LoVo (cell line): ENCODE measurements at places on chromosomes 2 and 18.
A peak's percentile ranks its signal among the peaks of the same experiment; 100 is the strongest.

DNA sequence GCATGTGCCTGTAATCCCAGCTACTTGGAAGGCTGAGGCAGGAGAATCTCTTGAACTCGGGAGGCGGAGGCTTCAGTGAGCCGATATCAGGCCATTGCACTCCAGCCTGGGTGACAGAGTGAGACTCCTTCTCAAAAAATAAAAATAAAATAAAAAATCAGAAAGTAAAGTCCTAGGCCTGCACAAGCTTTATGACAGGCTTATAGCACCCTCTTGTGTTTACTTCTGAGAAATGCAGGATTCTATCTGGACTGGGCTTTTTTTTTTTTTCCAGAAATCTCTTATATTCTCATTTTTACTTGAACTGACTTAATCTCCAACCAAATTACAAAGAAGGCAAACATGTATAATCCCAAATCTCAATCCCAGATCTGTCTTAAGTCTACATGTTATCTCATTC, 26.1 kb upstream of the REG3G start:
- no peak for DNase-seq

GRCh38 chr2:42925742-42926433, 133.5 kb upstream of the HAAO start:
- DNase-seq, result no peak

DNA sequence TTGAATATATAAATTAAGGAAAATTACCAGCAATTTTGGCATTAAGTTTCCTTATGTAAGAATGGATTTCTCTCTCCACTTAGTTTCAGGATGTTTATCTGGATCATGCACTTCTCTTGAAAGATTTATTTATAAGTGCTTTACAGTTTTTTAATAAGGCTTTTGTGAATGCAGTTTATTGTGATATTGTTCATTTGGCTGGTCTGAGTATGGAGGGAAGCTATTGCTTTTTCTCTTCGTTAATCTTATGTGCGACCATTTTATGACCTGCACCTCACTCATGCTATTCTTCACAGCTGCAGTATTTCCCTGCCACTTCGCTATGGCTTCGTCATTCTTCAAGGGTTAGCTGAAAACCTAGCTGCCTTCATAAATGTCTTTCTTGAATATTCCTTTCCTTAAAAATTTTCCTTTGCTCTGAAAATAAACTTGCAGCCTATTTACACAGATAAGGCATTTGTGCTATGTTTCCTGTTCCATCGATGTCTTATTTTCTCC, 233.4 kb downstream of the SOCS6 start:
- no peak for DNase-seq

- DNase-seq, result no peak
Measured at GRCh38 chr18:8615397-8616027, 6.3 kb downstream of the RAB12 start.

GRCh38 chr2:96225016-96225533, 16.4 kb upstream of the STARD7 start:
- DNase-seq, result no peak

DNA sequence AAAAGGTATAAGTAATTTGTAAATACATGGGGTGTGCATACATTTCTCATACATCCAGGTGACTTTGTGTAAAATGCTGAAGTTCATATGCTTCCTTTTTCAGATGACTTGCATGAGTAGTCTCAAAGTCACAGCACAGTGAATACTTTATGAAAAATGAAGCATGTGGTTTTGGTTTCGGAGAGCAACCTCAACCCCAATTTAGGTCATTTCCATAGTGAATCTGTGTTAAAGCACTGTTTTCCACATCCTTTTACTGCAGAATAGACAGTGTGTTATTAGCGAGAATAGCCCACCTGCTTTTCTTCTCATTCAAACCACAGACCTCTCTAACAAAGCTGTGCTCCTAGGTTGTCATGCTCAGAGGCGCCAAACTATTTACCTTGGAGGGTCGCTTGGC, 204.4 kb upstream of the RASGRP3 start:
- DNase-seq, result no peak

DNA sequence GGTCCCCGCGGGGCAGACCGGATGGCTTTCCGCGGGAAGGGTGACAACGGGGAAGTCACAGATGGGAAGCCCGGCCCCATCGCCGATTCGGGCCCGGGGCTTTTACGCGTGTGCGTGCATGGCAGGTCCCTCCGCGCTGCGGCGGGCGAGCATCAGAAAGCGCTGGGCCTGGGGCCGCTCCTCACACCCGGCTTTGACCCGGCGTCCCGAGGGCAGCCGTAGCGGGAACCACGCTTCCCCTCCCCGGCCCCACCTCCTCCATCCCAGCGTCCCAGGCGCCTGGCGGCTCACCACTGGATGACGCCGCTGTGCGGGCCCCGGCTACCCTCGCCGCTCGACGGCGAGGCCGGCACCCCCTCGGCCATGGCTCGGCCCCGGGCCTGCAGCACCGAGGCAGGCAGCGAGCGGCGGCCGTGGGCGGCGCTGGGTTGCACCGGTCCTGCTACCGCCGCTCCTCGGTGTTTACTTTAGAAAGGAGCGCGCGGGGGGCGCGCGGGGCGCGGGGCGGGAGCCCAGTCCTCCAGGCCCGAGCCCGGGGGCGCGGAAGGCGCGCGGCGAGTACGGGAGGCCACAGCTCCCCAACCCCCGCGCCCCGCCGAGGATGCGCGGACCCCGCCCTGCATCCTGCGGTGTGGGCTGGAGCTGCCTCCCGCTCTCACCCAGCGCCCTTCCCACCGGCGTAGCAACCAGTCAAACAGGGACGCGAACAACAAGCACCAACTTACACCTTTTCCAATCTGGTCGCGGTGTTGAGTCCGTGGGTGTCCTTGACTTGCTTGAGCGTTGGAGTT, 806 bp downstream of the RFX8 start:
- no peak for DNase-seq

DNA sequence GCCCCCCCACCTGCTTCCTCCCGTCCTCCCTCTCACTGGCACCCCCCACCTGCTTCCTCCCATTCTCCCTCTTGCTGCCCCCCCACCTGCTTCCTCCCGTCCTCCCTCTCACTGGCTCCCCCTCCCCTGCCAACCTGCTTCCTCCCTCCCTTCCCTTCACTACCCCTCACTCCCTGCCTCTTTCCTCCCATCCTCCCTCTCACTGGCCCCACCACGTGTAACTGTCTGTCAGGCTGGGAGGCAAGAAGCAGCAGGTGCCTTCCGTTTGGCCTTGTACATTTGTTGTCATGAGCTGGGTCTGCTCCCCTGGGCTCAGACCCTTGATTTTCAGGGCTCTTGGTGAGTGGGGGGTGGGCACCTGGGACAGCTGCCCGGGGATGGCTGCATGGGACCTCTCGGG, 19.1 kb downstream of the RTP5 start:
- DNase-seq, result no peak

GRCh38 chr2:237603718-237604362, 13.3 kb upstream of the RAB17 start:
- DNase-seq, result no peak

GRCh38 chr18:35999925-36000324, 27.4 kb downstream of the RMP24 start:
- no peak for DNase-seq

- DNase-seq, result no peak
Measured at GRCh38 chr2:131113566-131114227, 8.6 kb downstream of the PLEKHB2 start.

GRCh38 chr2:217975626-217976025, 27.2 kb downstream of the TNS1 start:
- no peak for DNase-seq

DNA sequence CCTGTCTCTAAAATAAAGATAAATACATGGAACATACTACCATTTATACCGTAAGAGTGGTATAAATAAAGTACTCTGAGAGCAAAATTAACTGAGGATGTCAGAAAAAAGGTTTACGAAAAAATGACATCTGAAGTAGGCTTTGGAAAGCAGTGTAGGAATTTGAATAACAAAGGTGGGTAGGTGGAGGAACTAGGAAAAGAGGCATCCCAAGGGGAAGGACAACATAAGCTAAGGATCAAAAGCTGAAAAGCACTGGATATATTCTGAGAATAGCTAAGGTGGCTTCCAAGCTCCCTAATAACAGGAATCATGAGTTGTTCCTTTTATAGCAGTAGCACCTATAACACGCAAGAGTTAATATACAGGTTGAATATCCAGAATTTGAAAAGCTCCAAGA, 91.3 kb downstream of the BAZ2B start:
- no peak for DNase-seq

- DNase-seq, result no peak
Measured at GRCh38 chr2:51782921-51783765, 751.2 kb upstream of the NRXN1 start.

DNA sequence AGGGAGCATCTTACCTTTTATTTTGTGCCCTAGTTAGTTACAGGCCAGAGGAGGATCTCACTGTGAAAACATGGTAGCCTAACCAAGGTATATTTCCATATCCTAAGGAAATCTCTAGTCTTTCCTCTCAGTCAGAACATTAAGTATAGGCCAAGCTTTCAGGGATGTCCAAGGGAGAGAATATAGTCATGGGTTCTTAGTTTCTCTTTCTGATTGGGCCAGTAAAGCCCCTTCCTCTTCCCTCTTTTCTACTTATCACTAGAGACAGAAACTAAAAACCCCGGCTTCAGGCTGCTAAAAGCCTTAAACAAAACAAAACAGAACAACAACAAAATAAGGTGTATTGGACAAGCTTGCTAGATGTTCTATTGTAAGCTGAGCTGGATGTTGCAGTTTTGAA, 44.3 kb upstream of the TNFRSF11A start:
- no peak for DNase-seq

GRCh38 chr2:102138331-102138730, 4.2 kb upstream of the IL1R1 start:
- no peak for DNase-seq

DNA sequence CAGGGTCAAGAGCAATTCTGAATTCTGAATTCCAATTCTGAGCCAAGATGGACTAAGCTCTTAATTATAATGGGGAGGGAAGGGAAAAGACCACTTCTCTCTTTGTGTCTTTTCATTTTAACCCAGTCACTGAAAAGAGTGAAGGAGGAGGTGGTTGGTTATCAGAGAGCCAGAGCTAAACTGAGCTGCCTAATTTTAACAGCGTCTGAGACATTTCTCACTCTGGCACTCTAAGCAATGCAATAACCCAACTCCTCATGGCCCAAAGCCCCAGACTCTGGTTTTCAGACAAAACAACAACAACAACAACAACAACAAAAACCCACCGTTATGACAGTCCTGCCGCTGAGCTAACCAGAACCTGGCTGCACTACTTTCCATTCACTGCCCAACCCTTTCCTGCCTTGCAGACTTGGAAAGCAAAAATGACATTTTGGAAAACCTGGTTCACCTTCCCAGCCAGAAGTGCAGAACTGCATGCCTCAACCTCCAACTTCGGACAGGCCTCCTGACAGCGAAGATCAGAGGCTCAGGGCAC, 1.0 kb downstream of the CHST10 start:
- DNase-seq, result no peak

- DNase-seq, result no peak
Measured at GRCh38 chr18:13379930-13380690, 161.6 kb downstream of the LDLRAD4 start.

- DNase-seq, result no peak
Measured at GRCh38 chr2:190860985-190861680, 19.5 kb upstream of the GLS start.

DNA sequence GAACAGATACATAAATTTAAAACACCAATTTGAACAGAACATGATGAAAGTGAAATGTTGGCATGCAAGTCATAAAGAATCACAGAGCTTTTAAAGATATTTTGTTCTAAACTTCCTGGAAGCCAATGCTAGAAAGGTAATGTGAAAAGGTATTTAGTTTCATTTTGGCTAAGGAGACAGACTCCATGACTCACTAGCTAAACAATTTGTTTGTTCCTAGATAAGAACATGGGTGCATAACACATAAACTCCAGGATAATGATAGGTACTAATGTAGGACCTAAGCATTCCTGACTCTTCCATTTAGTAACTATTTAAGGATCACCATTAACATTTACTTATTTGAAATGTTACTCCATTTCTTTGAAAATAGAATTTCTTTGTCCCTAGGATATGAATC, 292.5 kb upstream of the CNTNAP5 start:
- peak; percentile 23 for DNase-seq

- DNase-seq, result no peak
Measured at GRCh38 chr2:45713136-45713535, 61.7 kb downstream of the PRKCE start.

DNA sequence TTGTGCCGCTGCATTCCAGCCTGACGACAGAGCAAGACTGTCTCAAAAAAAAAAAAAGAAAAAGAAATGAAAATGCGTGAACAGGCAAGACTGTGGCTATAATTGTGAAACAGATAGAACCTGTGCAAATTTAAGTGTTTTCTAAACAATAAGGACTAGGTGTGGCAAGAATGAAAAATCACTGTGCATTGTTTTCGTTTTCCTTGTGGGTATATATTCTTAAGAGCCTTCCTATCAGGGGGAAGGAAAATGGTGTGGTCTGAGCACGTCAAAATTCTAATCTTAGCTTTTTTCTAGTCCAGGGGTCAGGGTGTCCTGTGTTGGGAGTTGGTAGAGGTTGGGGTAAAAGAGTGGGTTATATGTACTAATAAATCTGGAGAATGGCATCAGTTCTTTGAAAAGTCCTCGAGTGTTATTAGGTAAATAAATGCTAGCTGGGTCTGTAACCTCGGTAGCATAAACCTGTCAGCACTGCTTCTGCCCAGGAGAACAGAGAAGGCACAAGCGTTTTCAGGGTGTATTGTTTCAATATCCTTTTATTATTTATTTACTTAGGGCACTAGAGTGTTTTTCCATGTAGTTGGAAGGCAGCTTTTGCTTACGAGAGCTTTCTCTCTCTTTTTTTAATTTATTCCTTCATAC, 11.6 kb downstream of the ATP6V1C2 start:
- no peak for DNase-seq

GRCh38 chr2:206614811-206615210, 27.5 kb upstream of the FAM237A start:
- DNase-seq, result peak; percentile 27

DNA sequence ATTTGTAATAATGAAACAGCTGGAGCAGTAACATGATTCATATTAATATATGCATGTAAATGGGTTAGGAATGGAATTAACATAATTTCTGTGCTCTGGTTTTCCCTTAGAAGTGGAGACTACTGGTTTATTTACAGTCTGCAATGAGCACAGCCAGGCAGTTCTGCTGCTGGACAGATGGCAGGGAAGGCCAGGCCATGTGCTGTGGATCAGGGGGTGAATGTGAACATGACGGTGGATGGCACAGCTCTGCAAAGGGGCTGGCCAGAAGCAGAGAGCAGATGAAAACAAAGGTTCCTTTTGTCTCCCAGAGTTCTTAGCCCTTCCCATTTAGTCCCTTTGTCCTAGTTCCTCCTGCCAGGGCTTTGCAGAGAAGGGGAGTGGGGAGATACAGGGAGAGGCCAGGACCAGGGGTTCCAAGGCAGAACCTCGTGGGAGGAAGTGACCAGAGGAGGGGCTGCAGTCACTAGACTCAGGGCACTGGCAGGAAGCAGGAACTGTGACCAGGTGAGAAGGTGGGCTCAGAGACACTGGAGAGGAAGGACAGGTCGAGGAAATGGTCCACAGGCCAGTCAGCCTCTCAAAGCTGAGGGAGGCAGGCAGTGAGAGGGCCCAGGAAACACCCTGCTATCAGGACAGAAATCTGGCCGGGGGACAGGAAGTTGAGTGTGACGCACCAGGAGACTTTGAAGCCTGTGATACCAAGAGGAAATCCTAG, 112.9 kb upstream of the ATP8B1 start:
- no peak for DNase-seq
